ENCODE measurements at places on chromosomes 5 and 9.

DNA sequence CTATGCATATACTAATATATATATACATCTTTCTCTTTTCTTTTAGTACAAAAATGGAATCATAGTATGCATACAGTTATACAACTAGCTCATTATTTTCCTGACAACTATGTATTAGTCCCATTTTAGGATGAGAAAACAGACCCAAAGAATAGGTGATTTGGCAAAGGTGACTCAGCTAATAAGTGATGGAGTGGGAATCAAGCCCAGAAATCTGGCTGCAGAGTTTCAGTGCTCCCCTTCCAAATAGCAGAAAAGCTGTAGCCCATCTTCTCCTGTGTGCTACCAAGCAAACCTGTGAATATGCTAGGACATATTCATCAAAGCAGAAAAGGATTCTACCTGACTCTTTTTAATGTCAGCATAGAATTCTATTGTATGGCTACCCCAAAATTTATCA is 114.7 kb downstream of the ARL15 start:
- no peak for DNase-seq

DNA sequence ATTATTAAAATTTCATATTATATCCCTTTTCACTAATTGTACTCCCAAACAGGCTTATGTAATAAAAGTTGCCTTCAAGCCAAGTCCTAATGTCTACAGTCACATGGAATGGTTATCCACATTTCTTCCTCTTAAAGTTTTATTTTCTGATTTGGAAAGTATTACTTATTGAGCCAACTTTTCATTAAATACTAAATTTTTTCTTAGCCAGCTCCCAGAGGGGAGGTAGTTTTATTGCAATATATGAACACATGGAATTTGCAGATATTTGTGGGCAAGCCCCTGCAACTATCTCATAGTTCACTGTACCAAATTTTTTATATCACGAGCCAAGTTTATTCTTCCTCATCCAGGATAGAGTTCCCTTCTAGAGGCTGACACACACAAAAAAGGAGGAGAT is 332.8 kb upstream of the PTGER4 start:
- DNase-seq, result no peak

GRCh38 chr9:694403-695154 is 146.9 kb upstream of the DMRT1 start:
- DNase-seq, result no peak

GRCh38 chr9:124353166-124353768 is 62.0 kb downstream of the PSMB7 start:
- no peak for DNase-seq

DNA sequence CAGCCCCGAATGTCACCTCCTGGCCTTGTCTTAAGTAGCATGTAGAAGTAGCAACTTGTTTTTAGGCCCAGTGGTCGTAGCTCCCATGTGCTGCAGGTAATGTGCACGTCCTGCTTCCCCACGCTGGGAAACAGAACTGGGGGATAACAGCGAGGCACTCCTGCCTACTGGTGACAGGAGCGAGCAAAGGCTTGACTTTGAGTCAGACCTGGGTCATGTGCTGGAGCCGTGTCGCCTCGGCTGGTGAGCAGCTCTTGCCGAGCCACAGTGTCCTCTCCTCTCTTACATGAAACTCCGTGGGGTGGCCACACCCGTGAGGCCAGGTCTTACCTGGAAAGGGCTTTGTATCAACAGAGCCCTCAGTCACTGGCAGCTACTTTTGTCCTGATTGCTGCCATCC is 17.5 kb upstream of the POMT1 start:
- no peak for DNase-seq

DNA sequence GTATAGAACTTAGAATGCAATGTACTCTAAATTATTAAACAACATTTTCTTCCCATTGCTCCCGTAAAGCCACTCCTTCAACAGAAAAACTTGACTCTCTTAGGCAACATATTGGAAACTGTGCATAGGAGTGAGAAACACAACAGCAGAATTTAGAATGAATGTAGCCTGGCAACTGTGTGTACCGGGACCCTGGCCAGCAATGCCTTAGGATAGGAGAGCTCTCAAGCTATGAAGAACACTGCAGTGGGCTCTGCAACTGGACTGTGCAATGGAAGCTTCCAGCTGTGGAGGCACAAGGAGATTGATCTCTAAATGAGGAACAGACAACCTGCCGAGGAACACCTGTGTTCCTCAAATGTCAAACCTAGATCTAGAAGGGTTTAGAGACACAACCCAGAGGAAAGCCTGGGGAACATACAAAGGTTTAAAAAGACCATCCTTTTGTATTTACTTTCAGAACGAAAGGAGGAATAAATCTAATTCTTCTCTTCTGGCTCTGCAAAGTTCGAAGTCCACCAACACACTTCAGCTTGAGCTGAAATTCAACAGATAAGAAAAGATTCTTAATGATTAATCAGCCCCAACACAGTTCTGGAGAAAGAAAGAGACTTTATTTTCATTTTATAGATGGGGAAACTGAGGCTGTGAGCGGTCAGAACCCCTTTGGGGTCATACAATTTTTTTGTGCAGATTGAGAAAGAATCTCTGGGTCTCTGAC is 51.5 kb upstream of the ARL15 start:
- DNase-seq, result no peak

GRCh38 chr5:38453506-38453905 is 102.9 kb downstream of the LIFR start:
- DNase-seq, result peak; percentile 6

Measured in hematopoietic multipotent progenitor cell treated with erythropoietin and hydrocortisone succinate and interleukin-3 and kit ligand, for 8 days (in vitro differentiated cells).